ENCODE measurements at places on chromosomes 16 and 17. TPM values are rescaled to one million over a fixed set of nuclear protein-coding genes. Genes with fewer than 3 reads are reported as not detected.
A peak's percentile ranks its signal among the peaks of the same experiment; 100 is the strongest.

KRTAP9-8 gene
- not detected for total RNA-seq

EXOC3L1 gene
- not detected for total RNA-seq

GRCh38 chr17:6269478-6269877 lies 165.4 kb downstream of the AIPL1 start:
- no peaks in the 10 kb centered on the region for H3K27me3 ChIP-seq
- no peak overlapping the region for H3K27ac ChIP-seq
- no peaks in the 10 kb centered on the region for H3K4me1 ChIP-seq
- no peak for DNase-seq
- H3K4me3 ChIP-seq: no peak overlapping the region

- no peak for DNase-seq
- H3K36me3 ChIP-seq: no peaks in the 10 kb centered on the region
- H3K27ac ChIP-seq: no peak overlapping the region
- no peak overlapping the region for H3K4me3 ChIP-seq
- no peaks in the 10 kb centered on the region for H3K27me3 ChIP-seq
These were observed 511.0 kb upstream of the CDH5 start for GRCh38 chr16:65855171-65856145.

DNA sequence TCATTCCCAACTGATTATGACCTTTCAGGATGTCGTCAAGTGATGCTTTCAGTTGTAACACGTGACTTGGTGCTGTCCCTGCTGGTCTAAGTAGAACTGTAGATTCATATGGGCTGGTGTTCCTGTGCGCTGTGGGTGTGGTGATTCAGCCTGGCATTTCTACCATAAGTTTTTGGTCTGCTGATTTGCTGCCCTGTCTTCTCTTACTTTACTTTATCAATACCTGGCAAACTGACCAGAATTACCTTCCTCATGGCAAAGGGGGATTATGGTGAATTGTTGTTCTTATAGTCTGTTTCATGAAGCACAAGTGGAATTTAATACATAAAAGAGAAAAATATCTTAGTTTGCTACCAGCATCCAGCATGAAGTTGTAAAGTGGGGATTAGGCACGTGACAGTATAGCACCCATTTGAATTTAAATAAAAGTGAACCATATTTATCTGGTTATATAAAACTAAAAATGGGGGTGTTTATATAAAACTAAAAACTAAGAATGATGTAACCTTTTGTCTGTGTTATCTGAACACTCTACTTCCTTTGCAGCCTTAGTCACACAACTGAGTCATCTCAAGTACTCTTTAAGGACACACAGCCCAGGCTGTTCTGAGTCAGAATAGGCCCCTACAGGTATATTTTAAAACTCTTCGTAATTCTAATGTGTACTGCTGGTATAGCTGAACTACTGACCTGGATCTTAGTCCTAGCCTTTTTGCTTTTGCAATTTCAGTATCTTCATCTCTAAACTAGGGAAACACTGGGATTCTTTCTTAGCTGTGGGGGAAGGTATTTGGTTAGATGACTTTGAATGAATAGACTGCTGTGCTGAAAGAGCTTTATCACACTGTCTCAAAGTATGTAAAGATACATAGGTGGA lies 28.3 kb downstream of the TTC19 start:
- H3K4me1 ChIP-seq: peaks cover 16% of the 10 kb centered on the region
- H3K36me3 ChIP-seq: peaks cover 91% of the 10 kb centered on the region
- H3K27me3 ChIP-seq: no peaks in the 10 kb centered on the region
- DNase-seq: no peak
- H3K4me3 ChIP-seq: peak overlapping the region; percentile 47

GRCh38 chr17:81082177-81083073 lies 47.5 kb downstream of the BAIAP2 start:
- H3K36me3 ChIP-seq: no peaks in the 10 kb centered on the region
- no peak for DNase-seq
- H3K4me3 ChIP-seq: no peak overlapping the region
- H3K27ac ChIP-seq: no peak overlapping the region

DNA sequence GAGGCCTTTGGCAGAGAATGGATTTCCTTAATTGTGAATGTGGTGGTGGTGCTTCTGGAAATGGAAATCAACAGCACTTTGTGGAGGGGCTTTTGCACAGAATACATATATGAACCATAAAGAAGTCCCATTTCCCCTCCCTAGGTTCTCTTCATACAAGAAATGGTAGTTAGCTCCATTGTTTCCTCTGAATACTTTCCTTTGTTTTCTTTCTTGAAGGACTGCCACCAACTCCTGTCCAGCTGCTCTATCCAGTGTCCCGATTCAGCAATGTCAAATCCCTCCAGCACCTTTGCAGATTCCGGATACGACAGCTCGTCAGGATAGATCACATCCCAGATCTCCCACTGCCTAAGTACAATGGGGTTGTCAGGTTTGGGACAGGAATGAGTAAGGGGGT lies 33.2 kb upstream of the ARHGAP23 start:
- no peaks in the 10 kb centered on the region for H3K27me3 ChIP-seq
- no peak overlapping the region for H3K4me3 ChIP-seq
- H3K36me3 ChIP-seq: peaks cover 51% of the 10 kb centered on the region
- H3K27ac ChIP-seq: no peak overlapping the region
- no peak for DNase-seq

TP53TG3D gene
- total RNA-seq: not detected

KRTAP9-2 gene
- total RNA-seq: not detected

DNA sequence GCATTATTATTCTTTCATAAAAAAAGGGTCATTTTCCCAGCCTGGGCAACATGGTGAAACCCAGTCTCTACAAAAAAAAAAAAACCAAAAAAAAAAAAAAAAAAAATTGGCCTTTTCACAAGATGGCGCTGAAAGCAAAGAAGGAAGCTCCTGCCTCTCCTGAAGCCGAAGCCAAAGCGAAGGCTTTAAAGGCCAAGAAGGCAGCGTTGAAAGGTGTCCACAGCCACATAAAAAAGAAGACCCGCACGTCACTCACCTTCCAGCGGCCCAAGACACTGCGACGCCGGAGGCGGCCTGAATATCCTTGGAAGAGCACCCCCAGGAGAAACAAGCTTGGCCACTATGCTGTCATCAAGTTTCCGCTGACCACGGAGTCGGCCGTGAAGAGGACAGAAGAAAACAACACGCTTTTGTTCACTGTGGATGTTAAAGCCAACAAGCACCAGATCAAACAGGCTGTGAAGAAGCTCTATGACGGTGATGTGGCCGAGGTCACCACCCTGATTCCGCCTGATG lies 4.9 kb upstream of the PGAP6 start:
- H3K27ac ChIP-seq: no peak overlapping the region
- H3K36me3 ChIP-seq: no peaks in the 10 kb centered on the region
- no peak for DNase-seq
- H3K4me1 ChIP-seq: peaks cover 24% of the 10 kb centered on the region
- no peaks in the 10 kb centered on the region for H3K27me3 ChIP-seq

GRCh38 chr17:1626333-1626732 lies 2.3 kb downstream of the SLC43A2 start:
- peak overlapping the region; percentile 88 for H3K27ac ChIP-seq
- no peak for DNase-seq
- peaks cover 51% of the 10 kb centered on the region for H3K4me1 ChIP-seq
- H3K36me3 ChIP-seq: peaks cover 55% of the 10 kb centered on the region
- peak overlapping the region; percentile 99 for H3K4me3 ChIP-seq
- H3K27me3 ChIP-seq: no peaks in the 10 kb centered on the region

DNA sequence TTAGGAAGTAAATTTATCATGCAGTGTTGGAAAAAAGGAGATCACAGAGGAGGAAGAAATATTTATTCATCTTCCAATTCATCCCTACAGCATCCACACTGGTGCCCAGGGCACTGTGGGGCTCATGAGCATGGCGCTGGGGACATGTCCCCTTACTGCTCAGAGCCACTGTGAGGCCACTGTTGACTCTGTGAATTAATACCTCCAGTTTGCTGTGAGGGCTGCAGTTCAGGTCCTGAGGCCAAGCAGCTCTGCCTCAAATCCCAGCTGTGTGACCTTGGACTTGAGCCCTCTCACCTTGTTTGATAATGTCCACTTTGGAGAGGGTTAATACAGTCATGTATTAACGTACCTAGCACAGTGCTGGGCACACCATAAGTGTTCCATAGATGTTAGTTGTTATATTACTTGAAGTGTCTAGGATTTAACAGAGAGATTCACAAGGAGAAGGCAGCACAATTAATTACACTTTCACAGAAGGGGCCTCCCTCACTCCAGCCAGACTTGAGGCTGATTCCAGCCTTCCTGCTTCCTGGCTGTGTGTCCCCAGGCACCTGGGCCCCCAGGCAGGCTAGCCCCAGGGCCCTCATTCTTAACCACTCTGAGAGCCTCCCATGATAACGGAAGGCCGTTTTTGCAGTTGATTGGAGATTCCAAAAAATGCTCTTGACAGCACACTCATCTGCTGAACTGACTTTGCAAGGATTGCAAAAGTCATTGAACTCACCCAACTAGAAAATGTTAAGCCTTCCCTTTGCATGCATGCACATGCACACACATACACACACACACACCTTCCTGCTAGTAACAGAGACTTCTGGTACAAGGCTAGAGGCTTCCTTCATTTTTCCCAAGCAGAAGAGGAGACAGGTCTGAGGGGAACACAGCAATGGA lies 29.4 kb downstream of the KATNIP start:
- H3K27me3 ChIP-seq: no peaks in the 10 kb centered on the region
- no peak overlapping the region for H3K27ac ChIP-seq
- no peaks in the 10 kb centered on the region for H3K4me1 ChIP-seq
- H3K4me3 ChIP-seq: no peak overlapping the region

DNA sequence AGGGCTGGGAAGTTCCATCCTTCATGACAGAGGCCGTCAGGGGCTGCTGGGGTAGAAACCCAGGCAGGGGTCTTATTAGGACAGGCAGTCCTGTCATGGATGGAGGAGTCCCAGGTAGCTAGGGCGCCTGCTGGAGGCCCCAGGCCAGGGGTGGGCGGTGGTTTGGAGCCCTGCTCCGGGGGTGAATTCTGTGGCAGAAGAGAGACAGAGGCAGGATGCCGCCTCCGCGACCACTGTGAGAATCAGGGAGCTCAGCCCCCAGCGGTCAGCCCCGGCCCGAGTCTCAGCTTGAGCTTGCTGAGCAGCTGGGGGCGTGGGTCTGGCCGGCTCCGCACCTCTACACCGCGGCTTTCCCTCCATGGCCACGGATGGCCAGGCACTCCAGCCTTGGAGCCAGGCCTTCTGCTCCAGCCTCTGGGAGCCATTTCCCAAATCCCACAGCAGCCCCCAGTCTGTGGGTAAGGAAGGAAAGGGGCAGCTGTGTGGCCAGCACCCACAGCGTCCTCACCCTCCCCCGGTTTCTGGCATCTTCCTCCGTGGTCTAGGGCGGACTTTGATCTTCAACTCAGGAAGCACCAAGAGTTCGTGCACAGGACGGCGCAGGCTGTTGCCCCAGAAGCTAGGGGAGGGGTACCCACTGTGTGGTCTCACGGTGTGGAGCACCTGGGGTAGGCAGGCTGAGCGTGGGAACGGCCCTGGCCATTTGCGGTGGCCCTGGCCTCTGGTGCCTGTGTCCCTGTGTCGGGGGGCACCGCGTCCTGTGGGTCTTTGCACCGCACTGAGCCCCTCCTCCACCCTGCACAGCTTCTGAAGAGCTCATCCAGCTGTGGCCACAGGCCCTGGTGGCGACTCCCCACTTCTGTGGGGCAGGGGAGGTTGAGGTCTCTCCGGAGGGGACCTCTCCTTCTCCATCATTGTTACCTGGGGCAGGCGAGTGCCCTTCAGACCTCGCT lies 14.1 kb downstream of the CD7 start:
- no peak for DNase-seq
- no peak overlapping the region for H3K27ac ChIP-seq
- no peaks in the 10 kb centered on the region for H3K36me3 ChIP-seq
- H3K4me1 ChIP-seq: peaks cover 44% of the 10 kb centered on the region
- H3K27me3 ChIP-seq: no peaks in the 10 kb centered on the region
